Gastroesophageal sphincter (tissue), 4 donors: ENCODE measurements at places on chromosomes 11 and 22. TPM values are rescaled to one million over a fixed set of nuclear protein-coding genes. Genes with fewer than 3 reads are reported as not detected.

The VPS37C gene
- total RNA-seq = 30.2 TPM

DNA sequence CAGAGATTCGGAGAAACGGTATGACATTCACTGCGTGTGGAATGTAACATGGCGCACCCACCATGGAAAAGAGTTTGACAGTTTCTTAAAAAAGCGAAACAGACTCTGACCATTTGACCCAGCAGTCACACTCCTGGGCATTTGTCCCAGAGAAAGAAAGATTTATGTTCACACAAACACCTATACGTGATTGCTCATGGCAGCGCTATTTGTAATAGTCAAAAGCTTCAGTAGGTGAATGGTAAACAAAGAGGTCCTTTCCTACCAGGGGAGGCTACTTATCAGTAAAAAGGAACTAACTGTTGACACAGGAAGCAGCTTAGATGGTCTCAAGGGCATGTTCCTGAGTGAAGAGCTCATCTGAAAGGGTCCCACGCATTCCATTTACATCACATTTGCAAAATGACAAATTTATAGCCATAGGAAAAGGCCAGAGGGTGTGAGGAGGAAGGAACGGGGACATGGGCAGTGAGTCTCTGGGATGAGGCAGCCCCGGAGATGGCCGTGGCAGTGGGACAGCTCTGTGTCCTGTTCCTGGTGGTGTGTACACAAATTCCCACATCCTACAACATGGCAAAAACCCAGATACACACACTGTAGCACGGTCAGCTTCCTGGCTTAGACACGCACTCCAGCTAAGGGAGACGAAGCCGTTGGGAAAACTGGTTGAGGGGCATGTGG, 14.6 kb upstream of the KRTAP5-6 start:
- ATAC-seq = no peak

DNA sequence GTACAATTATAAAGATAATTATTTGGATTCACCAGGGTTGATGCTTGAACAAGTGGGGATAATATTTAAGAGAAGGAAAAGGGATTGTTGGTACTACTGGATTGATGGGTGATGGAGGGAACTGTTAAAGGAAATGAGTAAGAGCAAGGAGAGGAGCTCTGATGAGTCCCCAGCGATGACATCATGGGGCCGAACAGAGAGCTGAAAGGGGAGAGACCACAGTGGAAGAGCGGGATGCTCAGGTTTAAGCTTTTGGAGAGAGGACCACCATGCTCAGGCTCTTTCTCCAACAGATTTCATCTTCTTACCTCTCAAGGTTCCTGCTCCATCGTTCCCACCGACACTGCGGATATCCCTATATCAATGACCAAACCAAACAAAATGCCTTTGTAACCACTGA, 568.7 kb downstream of the ETS1 start:
- no peak for ATAC-seq

DNA sequence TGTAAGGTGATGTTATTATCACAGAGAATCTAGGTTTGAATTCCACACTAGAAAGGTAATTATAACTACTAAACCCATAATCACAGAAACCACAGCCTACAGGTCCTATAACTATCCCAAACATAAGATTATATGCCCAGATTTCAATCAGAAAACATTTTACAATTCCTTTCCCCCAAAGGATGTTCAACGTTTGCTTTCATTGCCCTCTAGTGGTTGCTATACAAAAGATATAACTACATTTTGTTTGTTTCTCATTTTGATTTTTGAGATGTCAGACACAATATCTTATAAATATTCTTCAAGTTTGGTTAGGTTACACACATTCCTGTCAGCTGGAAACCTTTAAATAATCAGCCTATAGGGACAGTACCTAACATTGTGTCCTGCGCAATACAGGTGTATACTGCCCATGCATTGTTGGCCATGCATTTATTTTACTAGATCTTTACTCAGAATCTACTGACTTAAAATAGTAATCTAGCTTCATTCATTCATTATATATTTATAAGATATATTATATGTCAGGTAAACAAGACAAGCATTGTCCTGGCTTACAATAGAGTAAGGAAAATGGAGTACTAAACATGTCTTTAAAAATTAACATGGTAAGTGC, 530.5 kb upstream of the CCDC90B start:
- ATAC-seq = no peak

DNA sequence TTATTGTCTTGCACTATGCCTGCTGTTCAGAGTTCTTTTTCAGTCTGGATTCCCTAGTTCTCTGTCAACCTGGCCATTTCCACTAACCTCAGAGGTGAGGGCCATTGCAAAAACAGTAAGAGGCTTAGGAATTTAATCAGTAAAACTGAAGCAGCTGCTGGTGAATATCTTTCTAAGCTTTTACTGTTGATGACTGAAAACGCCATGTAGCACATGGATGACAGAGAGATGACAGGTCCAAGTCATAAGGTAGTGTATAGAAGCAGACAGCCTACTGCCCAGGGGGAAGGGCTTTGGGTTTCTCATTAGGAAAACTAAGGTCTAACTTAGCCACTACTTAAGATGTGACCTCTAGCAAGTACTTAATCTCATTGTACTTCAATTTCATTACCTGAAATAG, 152.6 kb upstream of the DDI1 start:
- no peak for ATAC-seq

The MS4A3 gene
- total RNA-seq = not detected

- no peak for ATAC-seq
These were observed 1.6 kb downstream of the C1QTNF5 start for GRCh38 chr11:119338965-119339588.

The MRGPRE gene
- not detected for total RNA-seq

- no peak for ATAC-seq
These were observed 21.2 kb upstream of the CD5 start for GRCh38 chr11:61080986-61081590.

DNA sequence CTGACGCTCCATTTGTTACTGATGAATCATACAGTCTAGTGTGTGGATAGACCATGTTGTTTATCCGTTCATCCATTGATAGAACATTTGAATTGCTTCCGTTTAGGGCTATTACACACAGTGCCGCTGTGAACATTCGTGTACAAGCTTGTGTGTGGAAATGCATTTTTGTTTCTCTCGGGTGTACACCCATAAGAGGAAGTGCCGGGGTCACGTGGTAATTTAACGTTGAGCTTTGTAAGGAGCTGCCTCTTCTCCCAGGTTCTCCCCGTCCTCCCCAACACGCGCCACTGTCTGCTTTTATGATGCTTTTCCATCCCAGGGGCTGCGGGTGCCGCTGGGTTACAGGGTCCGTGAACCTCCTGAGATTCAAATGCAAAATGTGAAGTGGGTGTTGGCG, 142.3 kb downstream of the IGLL1 start:
- no peak for ATAC-seq

The CAVIN3 gene
- total RNA-seq = 203 TPM

The HTR3A gene
- not detected for total RNA-seq

DNA sequence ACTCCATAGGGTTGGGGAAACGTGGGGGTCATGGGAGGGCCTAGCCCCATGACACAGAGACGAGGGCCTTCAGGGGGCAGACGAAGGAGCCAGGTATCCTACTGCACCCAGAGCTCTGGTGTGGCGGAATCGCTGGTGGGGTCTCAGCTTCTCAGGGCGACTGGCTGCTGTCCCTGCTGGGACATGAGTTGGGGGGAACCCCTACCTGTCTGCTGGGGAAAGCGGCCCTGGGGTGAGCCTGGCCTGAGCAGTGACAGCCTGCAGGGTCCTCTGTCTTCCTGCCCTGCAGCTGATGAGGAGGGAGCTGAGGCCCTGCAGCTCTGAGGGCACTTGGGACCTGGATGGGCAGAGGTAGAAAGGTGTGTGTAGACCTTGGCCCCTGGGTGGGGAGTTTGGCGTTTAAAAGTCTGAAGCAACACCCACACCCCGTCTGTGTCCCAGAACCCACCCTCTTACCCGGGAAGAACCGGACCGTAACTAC, 33.6 kb upstream of the GRAMD4 start:
- no peak for ATAC-seq

DNA sequence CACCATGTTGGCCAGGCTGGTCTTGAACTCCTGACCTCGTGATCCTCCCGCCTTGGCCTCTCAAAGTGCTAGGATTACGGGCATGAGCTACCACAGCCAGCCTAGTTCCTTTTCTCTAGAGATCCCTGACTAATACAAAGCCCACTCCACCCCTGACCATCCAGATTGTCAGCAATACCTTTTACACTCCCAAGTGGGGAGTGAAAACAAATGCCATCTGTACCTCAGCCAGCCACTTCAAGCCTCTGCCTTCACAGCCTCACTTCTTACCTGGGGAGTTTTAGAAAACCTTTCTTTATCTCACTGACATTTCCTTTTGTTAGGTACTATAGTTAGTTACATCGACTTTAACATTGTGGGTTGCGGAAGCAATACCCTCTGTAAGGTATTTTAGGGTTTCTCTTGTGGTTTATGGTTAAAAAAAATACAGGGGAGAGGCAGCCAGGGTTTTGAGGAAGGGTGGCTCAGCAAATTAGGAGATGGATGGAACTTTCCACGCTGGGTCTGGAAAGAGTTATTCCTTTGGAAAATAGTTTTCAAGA, 8.9 kb downstream of the TOM1 start:
- ATAC-seq = no peak

- ATAC-seq = no peak
These were observed 8.4 kb upstream of the ST14 start for GRCh38 chr11:130151196-130151595.

DNA sequence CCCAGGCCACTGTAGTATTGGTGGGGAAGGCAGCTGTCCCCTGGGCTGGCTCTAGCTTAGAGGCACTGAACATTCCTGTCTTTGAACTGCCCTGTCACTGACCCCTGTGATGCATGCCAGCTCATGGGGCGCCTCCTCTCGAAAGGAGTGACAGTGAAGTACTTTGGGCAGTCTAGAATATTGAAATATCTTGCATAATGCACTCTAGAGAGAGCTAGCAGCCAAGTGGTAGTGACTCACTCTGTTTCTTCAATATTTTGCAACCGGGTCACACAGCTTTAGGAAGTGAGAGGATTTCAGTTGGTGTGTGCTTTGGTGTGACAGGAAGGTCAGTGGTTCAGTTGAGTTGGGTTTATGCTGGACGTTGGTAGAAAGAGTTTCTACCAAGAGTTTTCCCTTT, 35.5 kb upstream of the ST14 start:
- peak; percentile 97 for ATAC-seq

DNA sequence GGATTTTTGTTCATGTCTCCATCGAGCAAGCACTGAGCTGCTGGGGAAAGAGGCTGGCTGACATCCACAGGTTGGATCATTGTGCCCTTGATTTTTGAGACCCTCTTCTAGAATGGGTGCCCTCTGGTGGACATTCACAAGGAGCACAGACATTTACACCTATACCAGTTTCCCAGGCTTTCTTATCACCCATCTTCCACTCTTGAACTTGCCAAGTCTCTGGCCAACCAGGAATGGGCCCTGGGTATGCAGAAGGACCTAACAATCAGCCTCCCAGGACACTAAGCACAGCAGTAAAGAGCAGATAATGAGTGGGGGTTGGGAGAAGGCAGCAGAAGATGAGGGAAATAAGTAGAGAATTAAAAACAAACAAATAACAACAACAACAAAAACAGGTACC, 5.7 kb upstream of the INTS4 start:
- ATAC-seq = peak; percentile 34

DNA sequence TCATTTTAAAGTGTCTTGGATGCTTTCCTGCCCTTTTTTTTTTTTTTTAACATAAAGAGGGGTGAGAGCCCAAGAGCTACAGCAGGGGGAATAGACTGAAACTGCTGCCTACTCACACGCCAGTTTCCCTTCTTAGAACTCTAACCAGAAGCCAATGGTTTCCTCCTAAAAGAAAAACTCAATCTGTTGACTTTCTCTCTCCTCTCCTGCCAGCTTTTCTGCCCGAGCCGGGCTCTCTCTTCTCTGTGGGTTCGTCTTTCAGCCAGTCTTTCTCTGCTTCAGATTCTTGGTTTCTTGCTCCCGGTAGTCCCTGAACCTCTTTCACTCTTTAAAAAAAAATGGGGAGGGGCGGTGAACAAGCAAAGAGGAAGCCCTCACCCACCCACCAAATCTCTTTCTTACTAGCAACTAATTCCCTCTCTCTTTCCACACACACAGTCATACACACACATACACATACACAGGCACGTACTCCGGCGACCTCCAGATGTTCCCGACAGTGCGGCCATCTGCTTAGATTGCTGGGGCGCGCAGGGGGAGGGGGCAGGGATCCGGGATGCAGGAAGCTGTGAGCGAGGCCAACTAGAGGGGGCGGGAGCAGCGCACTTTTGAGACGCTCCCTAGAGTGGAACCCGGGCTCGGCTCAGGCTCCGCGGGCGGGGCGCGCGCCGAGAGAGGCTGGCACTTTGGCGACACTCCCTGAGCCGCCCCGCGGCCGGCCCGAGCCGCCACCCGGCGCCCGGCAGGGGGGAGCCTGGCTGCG, 444 bp upstream of the TSKU start:
- peak; percentile 89 for ATAC-seq

DNA sequence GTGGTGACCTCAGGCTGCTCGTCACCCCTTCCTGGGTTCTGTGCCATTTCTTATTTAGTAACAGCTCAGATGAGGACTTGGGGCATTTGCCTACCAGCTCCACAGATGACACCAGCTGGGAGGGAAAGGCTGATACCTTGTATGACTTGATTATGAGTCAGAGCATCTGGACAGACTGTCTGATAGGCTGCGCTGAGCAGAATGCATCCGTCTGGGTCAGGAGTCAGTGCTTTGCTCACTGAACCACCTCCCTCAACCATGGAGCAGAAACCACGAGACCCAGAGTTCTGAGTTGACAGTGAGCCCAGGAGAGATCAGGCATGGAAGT, 6.8 kb downstream of the ST14 start:
- no peak for ATAC-seq

DNA sequence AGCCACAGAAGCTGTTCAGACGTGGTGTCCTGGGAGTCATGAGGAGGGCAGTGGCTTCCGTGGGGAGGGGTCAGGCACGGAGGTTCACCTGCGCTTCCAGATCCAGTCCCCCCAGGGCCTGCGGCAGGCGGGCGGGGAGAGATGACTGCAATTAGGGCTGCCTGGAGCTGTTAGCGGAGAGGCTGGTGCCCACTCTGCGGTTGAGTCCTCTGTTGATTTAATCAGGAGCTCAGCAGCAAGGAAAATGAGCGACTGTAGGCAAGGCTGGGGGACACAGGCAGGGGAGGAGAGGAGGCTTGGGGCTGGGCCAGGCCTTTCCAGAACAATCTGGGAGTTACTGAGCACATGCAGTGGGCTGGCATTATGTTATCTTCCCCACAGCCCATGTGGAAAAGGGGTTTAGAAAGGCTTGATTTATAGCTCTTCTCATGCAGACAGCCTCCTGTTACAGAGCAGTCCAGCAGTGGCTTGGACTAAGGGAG, 13.1 kb downstream of the PLCB3 start:
- no peak for ATAC-seq

GRCh38 chr22:29442976-29443375, 4.6 kb downstream of the RFPL1 start:
- ATAC-seq = no peak

GRCh38 chr11:1111545-1112212, 37.0 kb downstream of the MUC2 start:
- ATAC-seq = no peak

DNA sequence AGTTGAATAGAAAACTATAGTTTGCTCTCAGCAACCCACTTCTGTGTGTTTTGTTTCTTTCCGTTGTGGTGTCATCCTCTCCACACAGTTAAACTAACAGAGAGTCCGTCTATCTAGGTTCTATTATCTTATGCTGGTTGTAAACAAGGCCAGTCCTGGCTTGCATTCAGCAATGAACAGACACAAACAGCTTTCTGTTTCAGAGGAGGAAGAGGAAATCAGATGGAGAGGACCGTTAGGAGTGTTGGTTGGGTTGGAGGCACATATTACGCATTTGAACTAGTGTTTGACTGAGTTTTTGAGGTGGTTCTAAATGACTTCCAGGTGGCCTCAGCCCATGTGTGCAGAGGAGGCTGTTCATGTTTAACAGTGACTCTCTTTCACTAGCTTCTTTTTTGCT, 129.5 kb upstream of the SORL1-AS1 start:
- ATAC-seq = no peak

- ATAC-seq = no peak
These were observed 1.9 kb downstream of the MS4A5 start for GRCh38 chr11:60431251-60431650.

The PDE3B gene
- 19.5 TPM for total RNA-seq
